ENCODE measurements at places on chromosomes 6 and 20.
A peak's percentile ranks its signal among the peaks of the same experiment; 100 is the strongest.

DNA sequence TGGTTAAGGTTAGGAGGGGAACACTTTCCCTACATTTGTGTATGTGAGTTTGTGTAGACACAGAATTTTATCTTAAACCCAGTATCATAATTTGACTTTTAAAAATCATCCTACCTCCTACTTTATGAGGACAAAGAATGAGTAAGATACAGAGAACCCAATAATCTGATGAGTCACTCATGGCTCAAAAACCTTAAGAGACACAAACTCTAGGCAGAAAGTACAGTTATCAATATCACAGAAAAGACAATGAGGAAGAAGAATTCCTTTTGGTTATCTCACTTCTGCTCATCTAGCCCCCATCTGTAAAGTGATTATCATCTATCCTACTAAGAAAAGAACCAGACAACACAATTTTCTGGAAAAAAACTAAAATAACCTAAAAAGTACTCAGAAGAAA is 87.7 kb downstream of the EPB41L2 start:
- DNase-seq = no peak

- DNase-seq = no peak
Observed at GRCh38 chr20:50394569-50394968, 115.6 kb upstream of the PTPN1 start.

GRCh38 chr20:722822-723644 is 45.3 kb downstream of the SLC52A3 start:
- no peak for DNase-seq

DNA sequence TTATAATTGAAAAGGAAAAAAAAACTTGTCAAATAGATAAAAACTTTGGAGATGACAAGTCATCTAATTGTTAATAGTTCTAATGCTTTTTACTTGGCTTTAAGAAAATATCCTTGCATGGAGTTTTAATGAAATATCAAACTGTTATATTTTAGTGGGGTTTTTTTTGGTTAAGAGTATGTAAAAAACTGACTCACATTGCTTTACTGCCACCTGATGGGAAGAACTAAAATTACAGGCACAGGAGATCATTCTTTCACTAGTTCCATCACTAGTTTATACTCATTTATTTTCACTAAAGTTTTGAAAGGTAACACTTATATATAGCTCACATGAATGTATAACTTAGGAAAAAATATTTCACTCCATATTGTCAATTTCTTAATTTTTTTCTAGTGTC is 309.1 kb downstream of the LMBRD1 start:
- no peak for DNase-seq

- peak; percentile 74 for DNase-seq
Observed at GRCh38 chr20:63850689-63851547, 10.4 kb upstream of the ABHD16B start.

- DNase-seq = no peak
Observed at GRCh38 chr20:33554914-33555420, 65.1 kb downstream of the CBFA2T2 start.

DNA sequence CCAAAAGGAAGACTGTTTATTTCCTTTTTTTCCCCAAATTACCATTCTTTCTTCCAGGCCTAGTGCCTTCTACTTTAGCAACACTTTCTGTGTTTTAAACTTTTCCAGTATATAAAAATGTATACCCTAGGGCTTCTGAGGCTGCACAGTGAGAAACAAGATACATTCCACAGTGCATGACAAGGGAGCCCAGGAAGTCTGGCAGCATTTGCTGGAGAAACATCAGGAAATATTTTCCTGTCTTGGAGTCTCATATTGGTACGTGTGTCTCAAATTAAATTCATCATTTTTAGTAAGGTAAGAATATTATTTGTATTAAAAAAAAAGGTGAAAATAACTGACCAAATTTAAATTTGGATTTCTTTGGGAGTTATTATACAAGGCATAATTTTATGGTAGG is 662.6 kb downstream of the RFPL4B start:
- no peak for DNase-seq

DNA sequence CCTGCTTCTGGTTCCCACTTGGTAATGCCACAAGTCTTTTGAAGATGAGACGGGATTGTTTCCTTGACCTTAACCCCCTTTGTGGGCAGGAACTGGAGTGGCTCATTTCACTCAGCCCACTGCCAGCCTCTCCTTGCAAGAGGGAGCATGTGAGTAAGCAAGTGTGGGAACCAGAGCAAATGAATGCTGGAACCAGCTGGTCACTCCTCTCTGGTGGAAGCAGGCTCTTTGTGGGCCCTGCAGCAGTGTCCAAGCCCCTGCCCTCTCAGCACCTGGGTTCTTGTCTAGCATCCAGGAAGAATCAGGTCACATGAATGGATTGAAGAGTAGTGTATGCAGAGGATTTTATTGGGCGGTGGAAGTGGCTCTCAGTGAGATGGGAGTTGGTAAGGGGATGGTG is 944.5 kb downstream of the QKI start:
- no peak for DNase-seq

DNA sequence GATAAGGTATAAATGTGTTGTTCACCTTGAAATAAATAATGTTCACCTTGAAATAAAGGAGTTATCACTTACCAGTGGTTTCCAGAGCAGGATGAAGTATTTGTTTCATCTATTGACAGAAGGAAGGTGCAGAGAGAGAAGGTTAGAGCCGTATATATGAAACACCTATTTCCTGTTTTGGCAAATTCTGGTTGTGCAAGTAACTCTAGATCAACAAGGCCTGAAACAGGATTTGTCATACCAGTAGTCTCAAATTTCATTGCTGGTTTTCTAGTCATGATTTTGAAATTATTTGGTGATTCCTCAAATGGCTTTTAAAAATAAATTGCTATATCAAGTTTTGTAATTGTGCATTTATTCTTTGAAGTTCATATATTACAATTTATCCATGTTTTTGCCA is at the start of gene CRISP3:
Gene CRISP3, minus strand, starts transcription at position 130 of the 400 bp plus-strand sequence. Its CDS starts 21 bp downstream, at position 109.
- no peak for DNase-seq

GRCh38 chr6:3176562-3177355 is 19.4 kb upstream of the TUBB2A start:
- peak; percentile 49 for DNase-seq

DNA sequence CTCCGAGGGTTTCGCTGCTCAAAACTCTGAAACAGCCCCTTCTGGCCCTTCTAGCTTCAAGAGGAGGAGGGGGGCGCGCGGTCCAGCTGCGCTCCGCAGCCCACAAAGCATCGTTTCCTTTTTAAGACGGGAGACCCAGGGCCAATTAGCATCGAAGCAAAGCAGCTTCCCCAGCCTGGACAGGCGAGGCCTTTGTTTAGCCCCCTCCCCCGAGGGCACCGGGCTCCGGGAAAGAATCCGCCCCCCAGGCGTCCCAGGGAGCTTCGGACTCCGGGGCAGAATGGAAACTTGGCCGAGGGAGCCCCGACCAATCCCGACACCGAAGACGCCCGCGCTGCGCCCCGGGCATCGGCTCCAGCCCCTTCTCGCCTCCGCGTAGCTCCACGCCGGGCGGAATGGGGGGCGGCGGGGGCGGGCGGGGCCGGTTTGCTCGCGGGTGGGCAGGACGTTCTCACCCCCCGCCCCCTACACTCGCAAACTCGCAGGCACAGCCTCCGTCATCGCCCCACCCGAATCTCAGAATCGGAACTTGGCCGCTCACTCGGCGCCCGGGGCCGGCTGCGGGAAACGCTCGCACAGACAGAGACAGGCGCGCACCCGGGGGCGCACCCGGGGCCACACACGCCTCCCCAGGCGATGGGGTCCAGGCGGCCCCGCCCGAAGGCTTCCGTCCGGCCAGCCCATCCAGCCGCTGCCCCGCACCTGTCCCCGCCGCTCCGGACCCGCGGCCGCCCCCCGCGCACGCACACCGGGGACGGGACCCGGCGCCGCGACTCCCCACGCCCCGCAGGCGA is 628 bp downstream of the NKAIN4 start:
- no peak for DNase-seq

- DNase-seq = no peak
Observed at GRCh38 chr6:42545226-42545773, 18.5 kb upstream of the UBR2 start.

- no peak for DNase-seq
Observed at GRCh38 chr6:40585223-40585622, 1.9 kb downstream of the LRFN2 start.

GRCh38 chr6:168655462-168656152 is 214.6 kb downstream of the SMOC2 start:
- DNase-seq = no peak

DNA sequence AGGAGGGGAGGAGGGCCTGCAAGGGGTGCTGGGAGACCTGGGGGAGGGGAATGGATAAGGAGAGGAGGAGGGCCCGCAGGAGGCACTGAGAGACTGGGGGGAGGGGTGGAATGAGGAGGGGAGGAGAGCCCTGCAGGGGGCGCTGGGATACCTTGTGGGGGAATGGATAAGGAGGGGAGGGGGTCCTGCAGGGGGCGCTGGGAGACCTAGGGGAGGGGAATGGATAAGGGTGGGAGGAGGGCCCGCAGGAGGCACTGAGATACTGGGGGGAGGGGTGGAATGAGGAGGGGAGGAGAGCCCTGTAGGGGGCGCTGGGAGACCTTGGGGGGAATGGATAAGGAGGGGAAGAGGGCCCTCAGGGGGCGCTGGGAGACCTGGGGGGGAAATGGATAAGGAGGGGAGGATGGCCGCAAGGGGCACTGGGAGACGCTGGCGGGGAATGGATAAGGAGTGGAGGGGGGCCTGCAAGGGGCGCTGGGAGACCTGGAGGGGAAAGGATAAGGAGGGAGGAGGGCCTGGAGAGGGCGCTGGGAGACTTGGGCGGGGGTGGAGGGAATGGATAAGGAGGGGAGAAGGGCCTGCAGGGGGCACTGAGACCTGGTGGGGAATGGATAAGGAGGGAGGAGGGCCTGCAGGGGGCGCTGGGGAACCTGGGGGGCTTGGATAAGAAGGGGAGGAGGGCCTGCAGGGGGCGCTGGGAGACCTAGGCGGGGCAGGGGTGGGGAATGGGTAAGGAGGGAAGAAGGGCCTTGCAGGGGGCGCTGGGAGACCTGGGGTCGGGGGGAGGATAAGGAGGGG is 1.3 kb upstream of the CTCFL start:
- peak; percentile 44 for DNase-seq

- DNase-seq = no peak
Observed at GRCh38 chr20:24751551-24751950, 197.5 kb upstream of the CST7 start.

GRCh38 chr20:33006776-33007375 is 628 bp upstream of the BPIFB2 start:
- no peak for DNase-seq

GRCh38 chr6:20092071-20092566 is 120.2 kb downstream of the MBOAT1 start:
- no peak for DNase-seq

- DNase-seq = no peak
Observed at GRCh38 chr6:65126667-65127066, 580.4 kb downstream of the EYS start.

GRCh38 chr6:119234457-119234856 is 115.1 kb downstream of the MAN1A1 start:
- no peak for DNase-seq

GRCh38 chr6:35317483-35318195 is 20.0 kb downstream of the DEF6 start:
- DNase-seq = no peak

GRCh38 chr6:36956446-36956820 is 1.9 kb downstream of the PI16 start:
- DNase-seq = no peak

DNA sequence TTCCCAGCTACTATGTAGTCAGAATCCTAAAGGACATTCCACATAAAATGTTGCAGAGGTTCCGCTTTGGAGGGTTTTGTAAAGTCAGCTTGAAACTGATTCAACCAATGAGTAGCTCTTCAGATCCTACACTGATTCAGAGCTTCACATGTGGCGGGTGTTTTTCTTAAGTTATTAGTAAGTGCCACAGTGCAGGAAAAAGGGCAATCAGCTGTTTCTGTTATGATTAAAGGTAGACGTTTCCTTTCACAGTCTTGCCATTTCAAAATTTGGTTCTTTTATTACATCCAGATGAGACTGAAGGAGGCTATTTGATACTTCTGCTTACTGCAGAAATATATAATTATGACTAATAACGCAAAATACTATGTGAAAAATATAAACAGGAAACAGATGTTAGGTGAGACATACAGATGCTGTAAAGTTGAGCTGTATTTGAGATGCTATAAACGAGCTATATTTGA is 443.9 kb downstream of the CDKAL1 start:
- DNase-seq = no peak

GRCh38 chr6:78347191-78347916 is 520.0 kb upstream of the IRAK1BP1 start:
- no peak for DNase-seq

- no peak for DNase-seq
Observed at GRCh38 chr6:80126657-80127345, 20.3 kb downstream of the BCKDHB start.

- DNase-seq = no peak
Observed at GRCh38 chr6:83436674-83437073, 5.8 kb upstream of the ME1 start.

DNA sequence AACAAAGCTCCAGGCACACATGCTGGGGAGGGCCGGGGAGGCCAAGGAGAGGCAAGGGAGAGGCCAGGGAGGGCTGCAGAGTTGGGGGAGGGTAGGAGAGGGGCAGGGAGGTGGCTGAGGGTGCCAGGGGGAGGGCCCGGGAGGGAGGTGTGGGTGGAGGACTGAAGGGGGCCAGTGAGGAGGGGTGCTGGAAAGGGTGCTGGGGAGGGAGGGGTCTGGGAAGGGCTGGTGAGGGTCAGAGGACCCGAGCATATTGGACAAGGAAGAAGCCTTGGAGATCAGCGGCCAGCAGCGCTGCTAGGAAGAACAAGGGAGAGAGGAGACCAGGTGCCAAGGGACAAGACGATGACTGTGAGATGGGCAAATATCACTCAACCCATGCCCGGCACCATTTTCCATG is 49.7 kb upstream of the GPR31 start:
- no peak for DNase-seq

DNA sequence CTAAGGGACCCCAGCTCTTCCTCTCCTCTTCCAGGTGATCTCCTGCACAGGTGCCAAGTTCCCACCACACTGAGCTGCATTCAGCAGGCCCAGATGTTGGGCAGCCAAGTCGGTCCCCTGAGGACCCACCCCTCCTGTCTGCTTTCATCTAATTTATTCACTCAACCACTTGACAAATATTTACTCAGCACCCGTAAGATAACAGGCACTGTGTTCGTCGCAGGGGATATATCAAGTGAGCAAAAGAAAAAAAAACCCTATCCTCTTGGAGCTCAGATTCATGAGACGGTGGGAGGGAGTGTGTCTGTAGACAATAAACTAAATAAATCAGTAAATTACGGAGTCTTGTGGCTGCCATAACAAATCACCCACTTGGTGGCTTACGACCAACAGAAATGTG is 143.6 kb downstream of the MRPL14 start:
- no peak for DNase-seq

DNA sequence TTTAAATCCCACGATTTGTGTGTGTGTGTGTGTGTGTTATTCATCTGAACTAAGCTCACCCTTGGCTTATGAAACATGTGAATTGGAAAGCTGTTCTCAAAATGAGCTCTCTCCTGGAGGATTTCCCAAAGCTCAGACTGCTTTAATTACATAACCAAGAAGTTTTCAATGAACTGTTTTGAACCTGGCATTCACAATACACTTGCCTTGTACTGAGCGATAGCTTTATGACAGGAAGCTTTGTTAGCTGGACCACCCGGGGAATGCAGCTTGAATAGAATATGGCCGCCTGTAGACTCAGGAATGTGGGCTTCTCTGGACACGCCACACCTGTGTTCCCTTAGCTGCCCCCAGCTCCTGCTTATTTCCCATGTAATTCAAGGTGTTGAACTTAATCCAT is 71.4 kb upstream of the PREP start:
- no peak for DNase-seq

GRCh38 chr20:38559764-38560163 is 21.2 kb upstream of the ADIG start:
- DNase-seq = no peak

GRCh38 chr6:105907991-105908390 is 178.1 kb upstream of the PRDM1 start:
- DNase-seq = no peak
